SK-N-SH treated with all-trans-retinoic acid at 6 μM for 48 hours (cell line): ENCODE measurements at places on chromosomes 12 and 14.

- peak; percentile 72 for ATAC-seq
Measured at GRCh38 chr12:24561882-24562770, 386.8 kb downstream of the BCAT1 start.

DNA sequence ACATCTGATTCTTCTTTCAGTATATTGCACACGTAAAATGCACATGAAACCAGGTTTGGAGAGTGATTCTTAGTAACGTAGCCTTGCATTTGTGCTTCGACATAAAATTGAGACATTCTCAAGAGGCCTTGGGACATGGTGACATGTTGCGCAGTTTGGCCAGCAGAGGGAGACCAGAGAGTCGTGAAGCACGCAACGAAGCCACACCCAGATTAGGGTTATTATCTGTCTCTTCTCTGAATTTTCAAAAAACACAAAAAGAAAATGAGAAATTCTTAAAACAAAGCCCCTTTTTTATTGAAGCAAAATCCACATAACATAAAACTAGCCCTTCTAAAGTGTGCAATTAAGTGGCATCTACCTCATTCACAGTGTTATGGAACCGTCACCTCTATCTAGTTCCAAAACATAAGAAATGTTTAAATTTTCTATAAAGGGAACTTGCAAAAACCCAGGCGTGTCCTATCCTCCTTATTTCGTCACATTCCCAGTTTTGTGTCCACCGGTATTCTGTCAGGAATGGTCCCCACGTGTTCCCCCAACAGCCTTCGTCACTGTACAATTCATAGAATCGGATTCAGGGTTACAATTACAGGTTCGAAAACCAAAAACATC lies 108.8 kb upstream of the ATF7IP start:
- peak; percentile 51; the same call in 2 of the 3 replicates for ATAC-seq

DNA sequence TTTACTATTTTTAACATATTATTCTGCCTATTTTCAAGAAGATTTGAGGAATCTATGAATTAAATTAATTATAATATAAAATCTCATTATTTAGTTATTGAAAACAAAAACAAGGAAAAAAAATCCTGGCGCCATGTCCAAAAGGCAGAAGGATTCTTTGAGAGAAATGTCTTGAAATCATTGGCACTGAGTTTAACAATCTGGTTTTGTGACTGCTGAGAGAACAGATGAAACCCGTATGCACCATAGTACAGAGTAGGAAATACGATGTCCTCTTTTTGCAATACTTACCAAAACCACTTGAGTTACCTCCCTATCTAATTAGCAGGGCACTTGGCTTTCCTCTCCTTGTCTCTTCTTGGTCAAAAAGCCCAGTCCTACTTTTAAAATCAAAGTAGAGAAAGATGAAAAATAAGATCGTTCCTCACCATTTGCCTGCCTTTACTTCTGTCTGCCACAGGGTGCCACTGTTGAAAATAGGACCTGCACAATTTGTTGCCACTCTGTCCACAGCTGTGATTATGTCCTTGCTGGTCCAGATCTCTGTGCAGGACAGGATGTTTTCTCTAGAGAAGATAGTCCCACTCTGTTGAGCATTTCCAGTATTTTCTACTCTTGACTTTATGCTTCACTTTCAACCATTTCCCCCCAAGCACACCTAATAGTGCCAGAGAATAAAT lies 179.7 kb downstream of the PDZRN4 start:
- ATAC-seq, result no peak

- ATAC-seq, result no peak
Measured at GRCh38 chr14:38207377-38207735, 348 bp upstream of the SSTR1 start.

DNA sequence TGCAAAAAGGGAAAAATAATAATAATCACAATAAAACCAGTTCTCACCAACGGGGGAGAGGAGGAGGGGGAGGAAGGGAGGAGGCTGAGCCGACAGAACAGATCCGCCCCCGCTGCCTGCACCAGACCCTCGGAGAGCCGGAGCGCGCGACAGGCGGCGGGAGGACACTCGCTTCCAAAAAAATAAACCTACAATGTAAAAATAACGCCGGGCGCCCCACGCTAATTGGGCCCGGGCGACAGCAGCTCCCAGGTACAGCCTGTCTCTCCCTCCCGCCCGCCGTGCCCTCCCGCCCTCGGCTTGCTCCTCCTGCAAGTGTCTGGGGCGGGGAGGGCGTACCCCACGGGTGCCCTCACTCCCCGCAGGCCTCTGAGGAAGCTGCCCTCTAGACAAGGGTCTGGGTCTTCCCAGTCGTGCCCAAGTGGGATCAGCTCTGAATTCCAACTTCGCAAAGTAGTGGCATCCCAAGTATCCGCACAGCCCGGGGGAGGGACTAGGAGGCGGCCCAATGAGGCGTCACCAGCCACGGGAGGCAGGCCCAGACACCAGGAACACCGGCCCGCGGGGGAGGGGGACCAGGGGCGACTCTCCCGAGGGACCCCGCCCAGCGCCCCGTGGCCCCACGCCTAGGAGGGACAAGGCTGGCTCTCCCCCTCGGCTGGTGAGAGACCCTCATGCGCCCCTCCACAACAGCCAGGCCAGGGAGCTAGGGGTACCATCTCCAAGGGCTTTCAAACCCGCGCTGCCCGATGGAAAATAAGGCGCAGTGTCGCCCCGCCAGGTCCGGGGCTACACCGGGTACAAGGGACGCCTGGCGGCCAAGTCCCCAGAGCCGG lies 1.0 kb downstream of the NCOR2 start:
- ATAC-seq, result peak; percentile 85

- no peak for ATAC-seq
Measured at GRCh38 chr12:96526110-96526509, 36.7 kb downstream of the CFAP54 start.

DNA sequence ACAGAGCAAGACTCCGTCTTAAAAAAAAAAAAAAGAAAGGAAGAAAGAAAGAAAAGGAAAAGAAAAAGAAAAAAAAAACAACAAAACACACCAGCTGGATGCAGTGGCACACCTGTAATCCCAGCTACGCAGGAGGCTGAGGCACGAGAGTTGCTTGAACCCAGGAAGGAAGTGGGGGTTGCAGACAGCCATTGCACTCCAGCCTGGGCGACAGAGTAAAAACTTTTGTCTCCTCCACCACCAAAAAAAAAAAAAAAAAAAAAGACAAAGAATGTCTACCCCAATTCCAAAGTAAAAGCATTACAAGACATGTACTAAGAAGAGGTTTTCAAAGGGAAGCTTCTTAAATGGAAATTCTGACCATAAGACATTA lies 53.4 kb downstream of the HNRNPC start:
- ATAC-seq, result no peak

- no peak for ATAC-seq
Measured at GRCh38 chr12:69732088-69732487, 6.6 kb upstream of the RAB3IP start.

DNA sequence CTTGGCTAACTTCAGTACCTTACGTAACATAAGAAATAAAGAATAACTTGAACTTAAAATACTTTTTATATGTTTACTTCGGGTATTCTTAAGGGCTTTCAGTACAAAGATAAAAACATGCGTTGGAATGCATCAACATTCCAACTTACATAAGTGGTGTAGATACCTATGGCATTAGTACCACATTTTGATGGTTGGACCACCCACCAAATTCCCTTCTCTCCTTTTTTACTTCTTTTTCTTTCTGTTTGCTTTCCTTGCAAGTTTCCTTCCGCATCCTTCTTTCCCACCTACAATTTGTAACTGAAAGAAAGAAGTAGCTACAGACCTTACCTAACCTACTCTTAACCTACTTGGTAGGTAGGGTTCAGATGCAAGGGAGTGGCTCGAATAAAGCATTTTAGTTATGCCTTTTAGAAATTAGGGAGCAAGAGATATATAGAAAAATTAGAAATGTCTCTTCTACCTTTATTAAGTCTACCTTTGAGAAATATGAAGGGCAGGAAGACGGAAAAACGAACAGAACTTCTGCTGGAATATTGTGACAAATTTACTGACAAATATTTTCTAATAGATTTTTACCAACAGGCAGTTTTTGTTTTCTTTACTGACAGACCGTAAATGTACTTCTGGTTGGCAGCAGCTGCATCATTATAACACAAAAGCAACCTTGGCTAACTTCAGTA lies 2.1 kb upstream of the ARHGAP5 start:
- ATAC-seq, result no peak
